GM20000 (cell line): ENCODE measurements at places on chromosomes 2 and 18.

GRCh38 chr18:58866066-58866772 is 1.5 kb downstream of the ZNF532 start:
- no peak for DNase-seq

GRCh38 chr2:181546086-181546485 is 88.9 kb downstream of the ITGA4 start:
- no peak for DNase-seq

- DNase-seq = peak; percentile 74
These were observed 3.4 kb upstream of the TET3 start for GRCh38 chr2:73981081-73982001.

DNA sequence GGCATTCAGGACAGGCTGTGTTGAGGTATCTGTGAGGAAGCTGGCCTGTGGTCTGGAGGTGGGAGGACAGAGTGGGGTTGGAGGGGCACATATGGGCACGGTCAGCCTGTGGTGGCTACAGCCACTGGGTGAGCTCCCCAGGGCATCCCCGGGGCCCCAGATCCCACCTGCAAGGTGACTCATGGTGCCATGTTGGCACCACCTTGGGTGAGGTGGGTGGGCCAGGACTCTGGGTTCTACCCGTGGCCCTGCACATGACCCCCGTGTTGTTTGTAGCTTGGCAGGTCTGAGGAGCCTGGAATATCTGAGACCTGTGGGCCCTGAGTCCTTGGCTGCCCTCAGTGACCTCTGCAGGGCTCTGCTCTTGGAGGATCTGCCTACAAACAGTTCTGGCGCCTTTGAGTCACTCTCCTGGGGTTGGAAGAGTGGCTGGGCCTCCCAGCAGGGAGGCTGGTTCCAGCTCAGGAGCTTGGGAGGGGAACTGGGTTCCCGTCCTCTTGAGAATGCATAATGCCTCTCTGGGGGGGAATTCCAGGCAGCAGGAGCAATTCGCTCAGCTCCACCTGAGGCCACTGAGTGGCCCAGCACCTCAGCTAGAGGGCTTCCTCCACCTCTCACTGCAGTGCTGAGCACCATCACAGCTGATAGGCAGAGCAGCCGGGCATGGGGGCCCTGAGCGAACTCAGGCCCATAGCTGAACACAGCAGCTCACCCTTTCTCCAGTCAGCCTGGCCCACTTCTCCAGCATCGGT is 105.1 kb downstream of the DYSF start:
- DNase-seq = no peak

DNA sequence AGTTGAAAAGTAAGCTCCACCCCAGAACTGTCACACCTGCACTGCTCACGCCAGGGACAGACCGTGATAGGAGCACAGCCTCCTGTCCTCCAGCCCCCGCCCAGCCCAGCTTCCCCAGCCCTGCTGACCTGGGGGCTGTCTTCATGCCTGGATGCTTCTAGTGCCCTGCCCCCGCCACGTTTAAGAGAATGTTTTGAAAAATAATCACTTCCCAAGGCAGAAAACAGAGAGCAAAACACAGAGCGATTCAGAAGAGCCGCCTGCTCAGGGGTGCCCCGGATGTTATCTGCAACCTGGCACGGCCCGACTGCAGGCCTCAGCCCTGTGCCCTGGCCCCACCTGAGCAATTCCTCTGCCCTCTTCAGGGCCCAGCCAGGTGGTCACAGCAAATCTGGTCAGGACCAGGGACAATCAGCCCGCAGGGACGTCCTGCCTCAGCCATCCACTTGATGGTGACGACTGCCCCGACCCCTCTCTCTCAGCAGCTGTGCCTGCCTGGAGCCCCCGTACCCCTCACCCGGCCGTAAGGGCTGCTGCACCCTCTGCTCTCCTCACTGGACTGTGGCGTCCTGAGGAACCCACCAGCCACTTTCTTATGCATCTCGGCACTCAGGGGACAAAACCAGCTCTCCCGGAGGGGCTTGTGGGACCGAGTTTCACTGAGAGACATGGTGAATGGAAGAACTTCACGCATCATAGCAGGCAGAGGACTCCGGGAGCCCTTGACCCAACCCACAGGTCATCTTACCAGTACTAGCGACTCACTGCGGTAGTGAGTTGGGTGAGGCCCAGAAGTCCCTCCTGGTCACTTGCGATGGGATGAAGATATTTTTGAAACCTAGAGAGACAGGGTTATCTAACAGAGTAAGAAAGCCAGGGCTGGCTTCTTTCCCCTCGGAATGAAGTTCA is 30.2 kb downstream of the ADI1 start:
- no peak for DNase-seq

GRCh38 chr18:48051945-48052840 is 121.7 kb upstream of the SMAD2 start:
- no peak for DNase-seq

- DNase-seq = no peak
These were observed 17.7 kb upstream of the SIX2 start for GRCh38 chr2:45026924-45027450.

DNA sequence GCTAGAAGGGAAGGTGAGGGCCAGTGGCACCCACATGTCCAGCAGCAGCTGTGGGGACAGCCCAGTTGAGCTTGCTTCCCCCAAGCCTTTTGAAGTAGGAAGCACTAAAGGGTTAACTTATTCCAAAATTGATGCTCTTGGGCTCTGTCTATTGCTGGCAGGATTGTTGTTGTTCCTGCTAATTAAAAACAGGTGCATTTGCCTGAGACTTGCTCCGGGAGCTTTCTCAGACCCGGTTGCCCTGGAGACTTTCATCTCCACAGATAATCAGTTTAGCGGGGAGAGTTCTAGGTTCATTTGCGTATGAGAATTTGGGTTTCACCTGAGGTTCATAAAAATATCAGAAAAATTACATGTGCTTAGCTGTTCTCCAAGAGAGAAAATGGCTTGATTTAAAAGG is 277.3 kb downstream of the LRATD1 start:
- no peak for DNase-seq

GRCh38 chr2:171512014-171512413 is 10.3 kb upstream of the CYBRD1 start:
- DNase-seq = no peak

DNA sequence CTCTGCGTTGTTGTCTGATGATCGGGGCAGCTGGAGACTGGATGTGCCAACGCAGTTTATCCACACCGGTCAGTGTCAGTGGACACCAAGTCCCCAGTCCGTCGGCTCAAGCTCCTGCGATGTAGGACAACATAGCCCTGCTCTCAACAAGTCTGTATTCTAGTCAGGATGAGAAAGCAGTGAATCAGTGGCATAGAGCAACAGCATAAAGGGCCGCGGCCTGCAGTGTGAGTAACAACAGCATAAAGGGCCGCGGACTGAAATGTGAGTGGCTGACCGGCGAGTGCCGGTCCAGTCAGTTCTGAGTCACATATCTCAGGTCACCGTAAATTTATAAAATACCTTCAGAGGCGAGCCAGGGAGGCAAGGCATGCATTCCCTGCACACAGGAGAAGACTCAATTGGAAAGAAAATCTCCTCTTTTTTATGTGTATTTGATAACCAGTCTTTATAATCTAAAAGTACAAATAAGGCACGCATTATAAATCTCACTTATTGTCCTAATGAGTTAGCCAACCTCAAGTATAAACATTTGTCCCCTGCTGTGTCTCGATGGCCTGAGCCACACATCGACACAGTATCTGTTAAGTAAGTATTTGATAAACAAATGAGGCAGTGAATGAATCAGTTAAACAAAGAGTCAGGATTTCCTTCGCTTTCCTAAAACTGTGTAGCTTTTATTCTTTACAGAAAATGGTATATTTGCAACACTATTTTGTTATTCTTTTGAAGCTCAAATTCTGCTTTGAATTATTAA is 33.8 kb upstream of the NFATC1 start:
- DNase-seq = no peak

- peak; percentile 34 for DNase-seq
These were observed 795 bp downstream of the METTL21A start for GRCh38 chr2:207624185-207625013.

GRCh38 chr2:115294999-115295398 is 852.6 kb downstream of the DPP10 start:
- no peak for DNase-seq
